ENCODE measurements at places on chromosomes 6 and 20.

GRCh38 chr6:106085692-106085983 is 498 bp upstream of the PRDM1 start:
- no peak for DNase-seq

GRCh38 chr6:84258866-84259265 is 31.4 kb upstream of the CEP162 start:
- DNase-seq: no peak

DNA sequence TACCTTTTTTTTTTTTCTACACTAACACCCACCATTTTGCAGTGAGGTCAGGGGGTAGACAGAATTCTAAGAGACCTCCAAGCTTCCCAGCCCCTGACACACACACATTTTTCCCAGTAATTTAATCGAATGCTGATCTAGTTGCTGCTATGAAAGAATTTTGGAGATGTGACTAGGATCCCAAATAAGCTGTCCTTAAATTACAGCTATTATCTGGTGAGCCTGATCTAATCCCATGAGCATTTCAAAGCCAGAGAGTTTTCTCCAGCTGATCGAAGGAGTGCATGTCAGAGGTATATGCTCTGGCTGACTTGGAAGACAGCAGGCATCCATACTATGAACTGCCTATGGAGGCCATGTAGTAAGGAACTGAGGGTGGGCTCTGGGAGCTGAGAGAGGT is 503.8 kb upstream of the MARCKS start:
- DNase-seq: no peak

GRCh38 chr6:125170376-125170775 is 16.8 kb downstream of the TPD52L1 start:
- DNase-seq: no peak

GRCh38 chr6:166955121-166955864 is 1.1 kb downstream of the RNASET2 start:
- DNase-seq: peak; percentile 46

GRCh38 chr20:46222521-46223007 is 85.7 kb downstream of the CDH22 start:
- no peak for DNase-seq

DNA sequence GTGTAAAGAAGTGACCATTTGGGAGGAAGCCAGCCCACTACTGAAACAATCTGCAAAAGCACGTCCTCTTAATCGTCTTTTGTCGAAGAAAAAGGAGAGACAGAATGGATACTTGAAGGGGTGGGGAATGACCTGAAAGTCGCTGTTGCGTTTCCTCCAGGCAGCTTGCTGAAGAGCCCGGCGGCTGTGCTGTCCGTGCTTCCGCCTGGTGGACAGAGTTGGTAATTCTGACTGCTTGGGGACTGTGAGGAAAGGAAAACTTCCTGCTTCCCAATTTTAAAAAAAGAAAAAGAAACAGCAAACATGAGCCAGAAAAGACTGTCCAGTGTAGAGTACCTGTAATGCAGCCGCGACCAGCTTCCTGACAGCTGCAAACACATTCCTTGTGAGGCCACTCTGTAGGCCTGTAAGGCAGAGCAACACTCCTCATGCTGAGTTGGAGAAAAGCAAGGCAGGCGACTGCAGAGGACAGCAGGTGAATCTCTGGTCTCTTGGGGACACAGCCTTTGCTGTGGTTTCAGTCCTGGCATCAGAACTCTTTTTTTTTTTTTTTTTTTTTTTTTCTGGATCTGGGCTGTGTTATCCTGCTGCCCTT is 251.1 kb upstream of the TBX18 start:
- peak; percentile 6 for DNase-seq

DNA sequence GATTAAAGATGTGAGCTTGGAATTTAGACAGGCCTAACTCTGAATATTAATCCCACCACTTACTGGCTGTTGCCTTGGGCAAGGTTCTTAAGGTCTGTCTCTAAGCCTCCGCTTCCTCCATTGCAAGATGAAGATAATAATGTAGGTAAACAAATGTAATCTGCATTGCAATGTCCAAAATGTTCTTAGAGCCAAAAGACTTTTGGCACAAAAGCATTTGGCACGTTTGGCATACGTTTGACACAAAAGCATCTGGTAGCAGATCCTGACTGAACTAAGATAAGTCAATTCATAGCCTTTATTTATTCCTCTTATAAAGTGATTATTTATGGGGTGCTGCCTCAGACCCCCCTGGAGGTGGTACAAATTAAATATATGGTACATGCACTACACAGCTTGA is 229.9 kb upstream of the STXBP5 start:
- DNase-seq: no peak

GRCh38 chr20:13139459-13140150 is 81.5 kb upstream of the ISM1 start:
- no peak for DNase-seq

DNA sequence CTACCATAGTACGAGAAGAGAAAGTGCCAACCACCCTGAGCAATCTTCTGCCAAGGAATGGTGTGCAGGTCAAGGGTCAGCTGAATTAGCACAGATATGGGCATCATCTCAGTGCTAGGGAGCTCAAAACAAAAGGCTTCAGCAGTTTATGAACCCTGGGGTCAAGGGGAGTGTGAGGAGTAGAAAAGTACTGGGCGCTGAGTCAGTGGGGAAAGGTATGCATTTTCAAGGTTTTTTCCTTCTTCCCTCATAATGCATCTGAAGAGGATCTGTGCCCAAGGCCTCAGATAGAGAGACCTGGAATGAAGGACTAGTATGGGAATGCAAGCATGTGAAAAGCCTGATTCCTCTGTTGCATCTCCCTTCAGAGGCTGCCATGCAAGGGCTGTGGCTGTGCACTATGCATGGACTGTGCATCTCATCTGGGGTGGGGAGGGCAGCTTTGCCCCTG is 81.7 kb downstream of the PERP start:
- no peak for DNase-seq

DNA sequence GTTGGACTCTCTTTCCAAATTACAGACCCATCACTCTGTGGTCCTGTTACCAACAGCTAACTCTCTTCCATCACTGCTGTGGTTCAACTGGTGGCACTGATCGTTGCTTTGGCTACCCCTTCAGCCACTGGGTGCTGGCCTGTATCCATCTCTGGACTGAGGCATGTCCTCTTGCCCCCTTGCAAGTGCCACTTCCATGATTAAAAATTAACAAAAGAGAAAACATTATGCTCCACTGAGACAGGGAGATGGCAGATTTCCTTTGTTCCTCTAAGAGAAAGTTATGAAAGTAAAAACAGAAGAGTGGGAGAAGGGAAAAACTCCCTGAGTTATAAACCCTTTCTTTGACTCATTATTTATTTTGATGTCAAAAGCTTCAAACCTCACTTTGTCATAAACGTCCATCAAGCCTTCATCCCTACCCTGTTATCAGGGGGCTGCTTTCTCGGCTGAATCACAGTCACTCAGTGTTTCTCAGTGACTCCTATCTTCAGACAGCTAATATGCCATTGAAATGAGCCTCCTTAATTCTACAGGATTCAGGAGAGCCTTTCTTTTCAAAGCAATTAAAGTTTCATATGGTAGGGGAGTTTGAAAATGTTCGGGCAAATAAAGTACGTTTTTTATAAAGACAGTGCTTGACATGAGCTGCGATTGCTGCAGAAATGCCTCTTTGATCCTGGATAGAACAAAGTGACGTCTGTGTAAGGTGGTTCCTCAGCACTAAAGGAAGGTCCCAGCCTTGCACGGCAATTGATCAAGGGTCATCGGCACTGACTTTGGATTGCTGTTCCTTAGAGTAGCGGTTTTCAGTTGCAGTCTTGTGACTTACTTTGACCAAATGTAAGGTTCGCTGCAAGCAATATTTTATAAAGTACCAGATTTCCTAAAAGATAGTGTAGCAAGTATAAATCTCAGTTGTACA is 49.9 kb upstream of the PBOV1 start:
- no peak for DNase-seq

GRCh38 chr20:50578061-50578777 is 68.0 kb downstream of the PTPN1 start:
- no peak for DNase-seq

- no peak for DNase-seq
Observed at GRCh38 chr6:32092760-32093497, 16.2 kb downstream of the TNXB start.

- no peak for DNase-seq
Observed at GRCh38 chr6:162195441-162195840, 532.1 kb downstream of the PRKN start.

DNA sequence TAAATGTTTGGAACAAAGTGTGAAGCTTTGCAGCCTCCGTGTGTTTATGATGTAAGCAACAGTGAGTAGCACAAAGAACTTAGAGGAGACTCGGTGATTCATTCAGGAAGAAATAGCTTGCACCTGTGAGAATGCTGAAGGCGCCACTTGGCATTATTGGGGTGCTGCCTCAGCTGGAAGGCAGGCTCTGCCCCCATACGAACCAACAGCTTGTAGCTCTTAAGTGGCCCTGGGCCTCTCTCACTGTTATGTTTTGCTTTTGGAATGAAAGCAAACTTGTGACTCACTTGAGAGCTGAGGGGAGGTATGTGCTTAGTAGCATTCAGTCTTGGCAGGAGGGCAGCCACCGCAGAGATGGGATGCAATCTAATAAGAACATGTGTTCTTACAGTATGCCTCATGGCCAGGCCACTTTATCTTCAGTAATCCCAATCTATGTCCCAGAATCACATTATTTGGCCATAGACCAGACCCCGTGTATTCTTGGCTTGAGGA is 310.7 kb downstream of the EYA4 start:
- DNase-seq: no peak

- no peak for DNase-seq
Observed at GRCh38 chr6:54254886-54255285, 53.4 kb upstream of the TINAG start.

DNA sequence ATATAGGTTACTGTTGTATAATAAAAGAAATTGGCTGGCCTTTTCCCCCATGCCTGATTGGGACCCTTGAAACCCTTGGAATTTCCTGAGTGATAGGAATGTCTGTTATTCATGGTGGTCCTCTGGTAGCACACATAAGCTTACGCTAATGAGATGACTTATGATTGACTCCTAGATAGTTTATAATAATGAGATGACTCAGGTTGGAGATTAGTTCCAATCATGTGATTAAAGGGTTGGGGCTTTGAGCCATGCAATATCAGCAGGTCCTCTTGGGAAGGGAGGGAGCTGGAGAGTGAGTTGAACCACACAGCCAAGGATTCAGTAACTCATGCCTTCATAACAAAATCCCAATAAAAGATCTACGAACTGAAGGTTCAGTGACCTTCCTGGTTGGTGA is 407.6 kb upstream of the MANEA start:
- no peak for DNase-seq

GRCh38 chr6:162728197-162728596 is 423 bp downstream of the PACRG start:
- no peak for DNase-seq

DNA sequence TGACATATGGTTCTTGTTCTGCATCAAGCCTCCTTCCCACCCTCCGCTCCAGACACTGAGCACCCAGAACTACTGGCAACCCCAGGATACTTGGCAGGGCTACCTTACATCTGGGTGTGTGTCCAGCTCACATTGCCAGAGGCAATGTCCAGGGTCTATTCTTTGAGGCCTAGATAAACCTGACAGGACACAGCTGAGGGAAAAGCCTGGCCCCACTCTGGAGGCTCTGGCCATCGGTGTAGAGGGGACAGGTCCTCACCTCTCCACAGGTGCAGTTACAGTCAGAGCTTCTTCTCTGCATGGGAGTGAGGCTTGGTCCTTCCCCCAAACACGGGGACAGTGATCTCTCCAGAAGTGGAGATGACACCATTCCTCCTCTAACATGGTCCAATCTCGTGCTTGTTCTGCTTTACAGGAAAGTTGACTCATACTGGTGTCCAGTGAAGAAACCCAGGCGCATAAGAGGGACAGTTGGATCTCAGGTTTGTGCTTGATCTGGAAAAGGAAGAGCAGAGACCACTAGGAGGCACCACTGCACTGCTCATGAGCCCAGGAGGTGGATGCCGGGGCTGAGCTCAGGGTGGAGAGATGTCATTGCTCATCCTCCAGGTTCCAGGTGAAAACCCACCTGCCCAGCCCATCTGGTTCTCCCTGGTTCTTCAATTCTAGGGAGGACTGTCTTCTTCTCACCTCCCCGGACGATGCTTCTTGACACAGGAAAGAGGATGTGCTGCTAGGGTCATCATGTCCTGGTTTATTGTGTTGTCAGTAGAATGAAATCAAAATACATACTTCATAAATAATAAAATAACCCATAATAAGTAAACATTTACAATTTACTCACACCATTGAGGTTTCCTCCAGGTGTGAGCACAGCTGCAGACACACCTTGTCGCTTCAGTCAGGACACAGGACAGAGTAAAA is 14.7 kb downstream of the HLA-F start:
- peak; percentile 76 for DNase-seq

DNA sequence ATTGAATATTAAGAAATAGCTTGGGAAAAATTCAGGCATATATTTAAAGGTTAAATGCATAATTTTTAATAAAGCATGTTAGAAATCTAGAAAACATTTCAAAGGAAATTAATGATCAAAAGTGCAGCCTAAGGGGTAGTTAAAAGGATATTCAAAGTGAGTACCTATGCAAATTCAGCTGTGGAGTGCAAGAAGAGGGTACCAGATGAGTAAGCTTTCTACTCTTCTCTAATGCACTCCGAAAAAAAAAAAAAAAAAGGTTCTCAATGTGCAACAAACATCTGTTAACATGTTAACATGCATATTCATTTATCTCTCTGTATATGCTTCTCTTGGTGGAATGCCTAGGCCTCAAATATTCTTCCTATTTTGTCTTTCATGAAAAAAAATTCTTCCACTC is 32.0 kb upstream of the KATNA1 start:
- no peak for DNase-seq

DNA sequence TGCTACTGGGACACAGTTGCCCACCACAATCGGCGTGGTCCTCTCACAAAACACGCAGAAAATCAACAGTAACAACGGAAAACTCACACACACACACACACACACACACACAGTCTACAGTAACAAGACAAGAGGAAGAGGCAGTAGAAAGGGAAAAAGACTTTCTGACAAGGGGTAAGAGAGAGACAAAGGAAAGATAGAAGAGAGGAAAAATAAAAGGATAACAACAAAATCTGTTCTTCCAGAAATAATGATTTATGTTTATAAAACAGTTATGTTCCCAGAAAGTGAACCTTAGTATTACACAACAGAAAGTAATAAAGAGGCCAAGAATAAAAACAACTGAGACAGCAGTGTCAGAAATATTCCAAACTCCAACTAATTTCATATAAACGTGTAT is 2.9 kb downstream of the RANBP9 start:
- DNase-seq: no peak

DNA sequence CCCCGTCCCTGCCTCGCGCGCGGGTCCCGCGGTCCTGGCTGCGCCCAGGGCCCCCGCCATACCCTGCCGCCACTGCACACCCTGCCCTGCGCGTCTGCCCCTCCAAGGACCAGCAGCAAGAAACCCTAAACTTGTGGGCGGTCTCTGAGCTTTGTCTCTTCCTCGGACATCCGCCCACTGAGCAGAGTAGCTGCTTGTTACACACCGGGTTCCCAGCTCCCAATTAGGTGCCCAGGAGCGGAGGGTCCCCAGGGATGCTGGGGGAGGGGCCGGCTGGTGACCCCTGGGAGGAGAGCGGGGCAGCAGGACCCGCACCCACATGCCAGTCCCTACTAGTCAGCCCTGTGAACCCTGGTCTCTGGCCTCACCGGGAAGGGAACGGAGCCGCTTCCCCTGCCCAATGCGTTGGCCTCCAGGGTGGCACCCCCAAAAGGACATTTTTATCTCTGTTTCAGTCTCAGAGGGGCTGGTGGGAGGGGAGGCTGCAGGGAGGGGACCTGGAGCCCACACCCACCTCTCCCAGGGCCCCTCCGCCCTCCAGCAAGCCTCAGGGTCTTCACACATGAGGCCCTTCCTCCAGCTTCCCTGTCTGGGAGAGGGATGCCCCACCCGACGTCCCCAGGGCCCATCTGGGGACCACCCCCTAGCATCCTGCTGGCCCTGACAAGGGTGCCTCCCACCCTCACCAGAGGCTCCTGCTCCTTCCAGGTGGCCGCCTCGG is 10.5 kb downstream of the STMN3 start:
- no peak for DNase-seq

- no peak for DNase-seq
Observed at GRCh38 chr6:73832313-73832712, 136.3 kb downstream of the CD109 start.
